ENCODE measurements at places on chromosomes 12 and 14.

GRCh38 chr14:55536204-55536708 is 43.8 kb upstream of the KTN1 start:
- no peak for DNase-seq

GRCh38 chr12:44875417-44875953 is 630 bp downstream of the NELL2 start:
- DNase-seq = no peak

DNA sequence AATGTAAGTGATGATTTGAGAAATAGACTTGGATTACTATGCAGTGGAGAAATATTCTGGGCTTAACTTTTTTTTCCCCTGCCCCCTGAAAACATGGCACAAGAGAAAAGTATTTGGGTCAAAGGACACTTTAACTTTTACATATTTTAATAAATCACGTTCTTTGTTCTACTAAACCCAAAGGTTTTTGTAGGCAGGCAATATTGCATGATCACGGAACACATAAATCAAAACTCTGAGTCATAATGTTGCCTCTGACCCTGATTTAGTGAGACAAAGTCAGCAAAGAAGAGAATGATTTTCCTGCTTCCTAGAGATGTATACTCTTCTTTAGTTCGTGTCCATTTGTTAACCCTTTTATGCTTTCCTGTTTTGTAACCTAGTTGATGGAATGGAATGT is 38.0 kb downstream of the ABCD2 start:
- DNase-seq = no peak

DNA sequence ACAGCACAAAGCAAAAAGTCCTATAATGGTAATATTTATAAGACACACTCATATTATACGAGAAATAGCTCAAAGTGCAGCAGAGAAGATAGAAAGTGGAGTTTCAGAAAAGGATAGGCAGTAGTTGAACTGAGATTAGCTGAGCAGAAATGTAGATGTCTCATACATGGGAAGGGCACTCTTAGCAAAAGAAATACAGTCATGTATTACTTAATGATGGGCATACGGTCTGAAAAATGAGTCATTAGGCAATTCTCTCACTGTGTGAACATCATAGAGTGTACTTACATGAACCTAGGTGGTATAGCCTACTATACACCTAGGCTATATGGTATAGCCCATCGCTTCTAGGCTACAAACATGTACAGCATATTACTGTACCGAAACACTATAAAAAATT is 671.3 kb downstream of the RPS29 start:
- no peak for DNase-seq

DNA sequence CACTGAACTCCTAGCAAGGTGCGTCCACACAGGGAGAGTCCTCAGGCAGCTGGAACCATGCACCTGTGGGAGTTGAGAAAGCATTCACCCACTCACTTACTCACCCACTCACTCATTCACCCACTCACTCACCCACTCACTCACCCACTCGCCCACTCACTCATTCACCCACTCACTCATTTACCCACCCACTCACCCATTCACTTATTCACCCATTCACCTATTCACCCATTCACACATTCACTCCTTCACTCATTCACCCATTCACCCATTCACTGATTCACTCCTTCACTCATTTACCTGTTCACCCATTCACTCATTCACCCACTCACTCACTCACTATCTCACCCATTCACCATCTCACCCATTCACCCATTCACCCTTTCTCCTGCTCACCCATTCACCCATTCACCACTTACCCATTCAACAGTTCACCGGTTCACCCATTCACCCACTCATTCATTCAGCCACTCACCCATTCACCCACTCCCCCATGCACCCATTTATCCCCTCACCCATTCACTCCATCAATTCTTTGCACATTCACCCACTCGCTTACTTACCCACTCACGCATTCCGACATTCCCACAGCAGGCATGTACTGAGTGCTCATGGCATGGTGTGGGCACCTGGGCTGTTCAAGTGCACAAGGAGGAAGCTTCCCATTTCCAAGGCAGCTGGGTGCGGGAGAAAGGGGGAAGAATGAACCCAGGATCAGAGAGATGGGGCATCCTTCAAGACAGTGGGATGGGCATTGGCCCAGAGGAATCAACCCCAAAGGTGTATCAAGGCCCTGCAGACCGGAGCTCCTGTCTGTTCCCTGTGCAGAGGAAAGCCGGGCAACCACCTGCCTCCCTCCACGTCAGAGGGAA is 135.2 kb upstream of the C14orf180 start:
- DNase-seq = no peak

- DNase-seq = no peak
These were observed 78.1 kb upstream of the GALNT9 start for GRCh38 chr12:132407451-132407961.

DNA sequence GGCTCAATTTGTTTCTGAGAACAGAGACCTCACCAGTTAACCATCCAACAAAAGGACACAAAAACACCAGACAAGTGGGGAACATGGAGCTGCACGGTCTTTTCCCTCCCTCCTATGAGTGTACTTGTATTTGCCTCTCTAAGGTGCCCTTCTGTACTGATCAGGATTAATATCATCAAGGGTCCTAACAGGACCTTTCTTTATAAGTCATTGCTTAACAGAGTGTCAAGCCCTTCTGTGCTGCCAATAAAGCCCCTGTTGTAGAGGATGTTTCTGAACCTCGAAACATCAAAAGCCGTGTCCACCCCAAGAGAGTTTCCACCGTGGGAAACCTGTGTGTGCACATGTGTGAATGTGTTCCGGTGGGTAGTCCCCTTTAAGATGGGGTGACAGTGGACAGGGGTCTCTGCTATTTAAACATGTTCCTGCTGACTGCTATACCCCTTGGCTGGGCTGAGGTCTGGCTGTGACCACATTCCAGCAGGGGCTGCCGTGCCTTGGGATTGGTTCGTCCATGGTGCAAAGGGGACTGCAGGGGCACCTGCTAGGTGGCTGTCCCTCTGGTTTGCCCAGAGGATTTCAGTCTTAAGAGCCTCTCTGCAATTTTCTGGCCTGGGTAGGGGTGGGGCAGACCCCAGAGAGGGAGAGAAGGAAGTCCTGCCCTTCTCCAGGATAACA is 6.0 kb downstream of the ESRRB start:
- no peak for DNase-seq

- DNase-seq = no peak
These were observed 14.2 kb upstream of the PLEK2 start for GRCh38 chr14:67426161-67426560.

DNA sequence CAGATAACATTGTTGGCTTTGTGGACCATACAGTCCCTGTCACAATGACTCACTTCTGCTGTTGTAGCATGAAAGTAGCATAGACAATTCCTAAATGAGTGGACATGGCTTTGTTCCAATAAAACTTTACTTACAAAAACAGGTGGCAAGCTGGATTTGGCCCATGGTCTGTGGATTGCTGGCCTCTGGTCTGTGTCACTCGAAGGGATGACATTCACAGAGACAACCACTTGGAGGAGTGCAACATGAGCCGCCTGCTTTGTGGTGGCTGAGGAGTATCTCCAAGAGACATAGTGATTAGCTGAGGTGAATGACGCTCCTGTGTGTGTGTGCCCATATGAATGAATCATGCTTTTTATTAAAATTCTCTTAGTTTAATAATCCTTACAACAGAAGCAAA is 81.3 kb upstream of the NRXN3 start:
- DNase-seq = no peak

DNA sequence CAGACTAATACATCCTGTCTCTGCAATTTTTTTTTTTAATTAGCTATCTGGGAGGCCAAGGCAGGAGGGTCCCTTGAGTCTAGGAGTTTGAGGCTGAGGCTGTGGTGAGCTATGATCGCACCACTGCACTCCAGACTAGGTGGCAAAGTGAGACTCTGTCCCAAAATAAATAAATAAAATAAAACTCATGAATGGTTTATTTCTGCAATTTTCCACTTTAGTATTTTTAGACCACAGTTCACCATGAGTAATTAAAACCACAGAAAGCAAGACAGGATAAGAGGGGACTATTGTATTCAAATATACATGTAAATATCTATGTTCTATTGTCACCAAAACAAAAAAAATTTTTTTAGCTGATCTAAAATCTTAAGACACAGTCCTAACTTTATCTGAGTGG is 17.8 kb downstream of the TAOK3 start:
- no peak for DNase-seq

DNA sequence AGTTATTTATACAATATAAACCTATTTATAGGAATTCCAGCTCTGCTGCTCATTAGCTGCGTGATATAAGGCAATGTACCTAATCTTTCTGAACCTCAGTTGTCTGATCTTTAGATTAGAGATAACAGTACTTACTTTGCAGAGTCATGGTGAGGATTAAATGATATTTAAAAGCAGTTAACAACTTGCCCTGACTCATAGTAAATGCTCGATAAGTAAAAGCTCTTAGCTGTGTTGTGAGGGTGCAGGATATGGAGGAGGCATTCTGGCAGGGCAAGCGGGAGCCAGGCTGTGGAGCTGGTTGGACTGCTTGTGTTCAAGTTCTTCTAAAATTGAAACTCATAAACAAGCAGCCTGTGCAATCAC is 140.0 kb upstream of the PRICKLE1 start:
- DNase-seq = no peak

- DNase-seq = no peak
These were observed 195.4 kb upstream of the LHX5 start for GRCh38 chr12:113667095-113667494.

GRCh38 chr14:61077951-61078720 is 97.1 kb downstream of the SLC38A6 start:
- no peak for DNase-seq

- DNase-seq = no peak
These were observed at the start of gene BRI3BP for GRCh38 chr12:124993626-124994436. TSS of gene BRI3BP (plus strand) at chr12:124993645. CDS start at chr12:124993791, 146 bp downstream.

DNA sequence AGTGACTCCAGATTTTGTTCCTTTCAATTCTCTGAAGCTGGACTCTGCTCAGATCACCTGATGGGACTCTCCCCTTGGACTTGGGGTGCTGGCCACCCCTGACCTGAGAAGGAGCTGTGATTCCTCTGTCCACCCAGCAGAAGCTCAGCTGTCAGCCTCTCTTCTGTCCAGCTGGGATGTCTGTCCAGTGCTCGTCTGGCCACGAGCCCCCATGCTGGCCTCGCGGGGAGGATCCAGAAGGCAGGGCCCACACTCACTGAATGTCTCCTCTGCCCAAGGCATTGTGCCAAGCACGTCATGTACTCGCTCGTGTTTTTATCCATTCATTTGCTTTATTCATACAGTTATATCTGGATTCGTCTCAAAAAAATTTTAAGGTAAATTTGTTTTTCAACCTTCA is 14.2 kb upstream of the SLC24A4 start:
- DNase-seq = no peak

DNA sequence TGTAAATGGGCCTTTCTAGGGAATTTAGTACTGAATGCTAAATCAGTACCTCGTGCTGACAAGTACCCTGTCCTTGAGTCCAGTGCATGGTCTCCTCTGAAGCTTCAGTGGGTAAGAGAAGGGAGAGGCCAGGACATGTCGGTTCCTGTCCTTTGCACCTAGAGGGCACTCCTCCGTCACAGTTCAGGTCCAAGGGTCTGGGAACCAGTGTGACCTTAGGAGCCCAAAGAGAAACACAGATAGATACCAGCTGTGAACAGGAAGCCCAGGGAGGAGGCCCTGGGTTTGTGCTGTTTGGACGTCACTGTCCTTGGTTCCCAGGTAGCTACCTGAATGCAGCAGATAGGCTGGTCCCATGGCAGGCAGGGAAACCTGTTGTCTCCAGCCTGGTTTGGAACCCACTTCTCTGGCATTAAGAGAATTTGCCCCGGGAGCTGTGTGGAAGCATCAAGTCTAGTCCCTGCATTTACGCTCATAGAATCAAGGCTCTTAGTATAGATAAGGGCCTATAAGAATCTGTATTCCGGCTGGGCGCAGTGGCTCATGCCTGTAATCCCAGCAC is 3.9 kb upstream of the FGF23 start:
- DNase-seq = no peak

DNA sequence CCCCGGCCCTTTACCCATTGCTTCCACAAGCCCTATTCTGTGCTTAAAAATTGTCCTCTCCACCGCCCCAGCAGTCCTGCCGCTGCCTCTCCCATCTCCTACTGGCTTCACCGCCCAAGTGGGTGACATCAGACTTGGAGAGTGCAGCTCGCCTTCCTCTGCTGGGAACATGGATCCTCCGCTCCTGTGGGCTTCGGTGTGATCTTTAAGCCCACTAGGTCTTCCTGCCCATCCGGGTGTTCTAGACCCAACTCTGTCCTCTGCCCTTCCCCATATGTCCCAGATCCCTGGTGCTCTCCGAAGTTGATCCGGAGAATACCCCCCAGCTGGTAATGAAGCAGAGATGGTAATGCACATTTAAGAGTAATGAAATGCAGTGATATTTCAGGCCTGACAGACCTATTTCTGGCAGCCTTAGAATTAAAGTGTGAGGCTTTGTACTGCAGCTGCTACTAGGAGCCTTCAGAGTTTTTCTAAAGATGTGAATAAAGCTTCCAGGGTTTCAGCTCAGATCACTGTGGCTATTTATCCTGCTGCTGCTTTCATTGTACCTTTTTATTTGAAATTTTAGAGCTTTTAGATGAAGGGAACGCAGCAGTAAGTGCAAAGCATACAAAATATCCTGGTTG is 22.9 kb upstream of the CTDSP2 start:
- DNase-seq = no peak

DNA sequence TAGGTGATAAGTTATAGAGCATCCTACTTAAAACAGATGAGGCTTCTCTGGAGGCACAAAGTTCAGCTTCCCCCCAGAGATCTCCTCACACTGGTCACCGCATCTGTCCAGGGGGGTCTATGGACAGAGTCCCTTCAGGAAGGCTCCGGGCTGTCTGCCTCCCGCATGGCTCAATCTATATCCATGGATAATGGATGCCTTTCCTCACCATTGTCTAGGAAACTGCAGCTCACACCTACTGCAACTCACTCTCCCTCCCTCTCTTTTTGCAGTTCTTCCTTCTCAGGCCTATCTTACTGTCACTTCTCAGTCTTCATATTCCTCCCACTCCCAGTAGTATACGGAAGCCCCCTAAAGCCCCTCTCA is 100.6 kb upstream of the BCL2L14 start:
- no peak for DNase-seq

DNA sequence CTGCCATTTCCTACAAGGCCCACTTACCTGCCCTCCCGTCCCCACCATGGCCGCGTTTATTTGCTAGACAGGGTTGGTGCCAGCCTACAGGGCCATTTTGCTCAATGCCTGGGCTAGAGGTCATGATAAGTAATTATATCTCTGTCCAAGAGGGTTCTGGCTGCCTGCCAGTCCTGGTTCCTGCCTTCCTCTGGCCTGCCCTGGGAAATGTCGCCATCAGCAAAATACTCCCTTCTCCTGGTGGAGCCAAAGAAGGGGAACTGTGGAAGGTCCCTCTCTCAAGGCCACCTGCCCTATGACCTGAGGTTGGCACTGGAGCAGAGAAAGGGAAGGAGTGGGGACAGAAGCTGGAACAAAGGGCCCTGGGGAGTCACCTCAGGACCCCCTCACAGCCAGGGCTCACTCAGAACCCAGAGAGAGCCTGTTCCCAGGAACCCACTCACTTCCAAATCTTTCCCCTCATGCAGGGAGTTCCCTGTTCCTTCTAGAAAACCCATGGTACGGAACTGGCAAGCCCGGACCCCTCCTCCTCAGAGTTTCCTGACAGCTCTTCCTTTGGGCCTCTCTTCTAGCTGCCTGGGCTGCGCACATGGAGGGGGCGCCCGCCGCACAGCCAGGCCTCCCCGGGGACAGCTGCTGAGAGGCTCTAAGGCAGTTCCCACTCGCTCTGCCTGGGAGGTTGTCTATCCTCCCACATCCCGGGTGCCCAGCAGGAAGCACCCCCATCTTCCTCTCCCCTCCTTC is 280.5 kb downstream of the DPF3 start:
- DNase-seq = no peak
